ENCODE measurements at places on chromosomes 16 and 17.

DNA sequence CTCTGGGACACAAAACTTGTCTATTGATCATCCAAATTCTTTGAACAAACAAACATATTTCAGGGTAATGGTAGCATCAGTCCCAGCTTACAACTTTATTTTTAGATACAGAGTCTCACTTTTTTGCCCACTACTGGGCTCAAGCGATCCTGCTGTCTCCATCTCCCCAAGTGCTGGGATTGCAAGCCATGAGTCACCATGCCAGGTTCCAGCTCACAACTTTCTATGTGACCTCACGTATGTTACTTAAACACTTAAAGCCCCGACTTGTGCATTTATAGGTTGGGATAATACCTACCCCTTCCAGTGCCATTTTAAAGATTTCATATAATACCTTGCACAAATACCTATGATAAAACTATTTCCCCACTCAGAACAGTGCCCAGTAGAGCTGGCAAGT is 42.0 kb upstream of the KSR1 start:
- DNase-seq = no peak

GRCh38 chr16:15644267-15644961 is 1.5 kb upstream of the MARF1 start:
- no peak for DNase-seq

- no peak for DNase-seq
These were observed 6.2 kb downstream of the CRISPLD2 start for GRCh38 chr16:84825896-84826557.

DNA sequence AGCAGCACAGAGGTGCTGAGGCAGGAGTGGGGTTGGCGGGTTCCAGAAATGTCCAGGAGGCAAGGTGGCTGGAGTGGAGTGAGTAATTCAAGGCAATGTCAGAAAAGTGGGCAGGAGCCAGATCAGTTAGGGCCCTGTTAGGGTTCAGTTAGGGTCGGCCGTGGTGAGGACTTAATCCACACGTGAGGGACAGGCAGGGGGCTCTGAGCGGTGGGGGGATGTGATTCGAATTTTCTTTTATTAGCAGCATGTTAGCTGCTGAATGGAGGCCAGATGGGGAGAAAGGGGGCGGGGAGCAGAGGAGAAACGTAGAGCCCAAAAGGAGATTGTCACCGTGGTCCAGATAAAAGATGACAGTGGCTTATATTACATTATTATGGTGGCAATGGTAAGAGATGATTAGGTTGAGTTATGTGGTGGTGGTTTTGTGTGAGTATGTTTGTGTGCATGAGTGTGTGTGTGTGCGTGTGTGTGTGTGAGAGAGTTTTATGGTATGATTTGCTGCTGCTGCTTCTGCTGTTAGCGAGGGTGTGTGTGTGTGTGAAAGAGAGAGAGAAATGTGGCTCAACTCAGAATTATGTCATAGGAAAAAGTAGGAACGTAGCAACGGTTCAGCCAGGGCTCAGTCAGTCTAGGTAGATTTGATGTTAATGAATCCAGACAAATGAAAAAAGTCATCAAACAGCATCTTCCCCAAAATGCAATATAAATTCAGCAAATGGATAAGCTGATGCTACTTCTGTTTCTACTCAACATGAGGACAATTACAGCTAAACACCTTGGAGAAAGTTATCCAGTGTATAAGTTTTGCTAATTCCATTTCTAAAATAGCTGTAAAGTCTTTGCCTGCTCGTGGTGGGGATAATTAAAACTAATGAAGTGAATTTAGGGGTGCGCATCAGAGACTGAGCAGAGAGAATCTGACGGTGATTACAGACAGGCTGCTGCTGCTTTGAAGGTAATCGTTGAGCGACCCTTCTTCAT is 390.6 kb downstream of the HAPSTR1 start:
- DNase-seq = no peak

DNA sequence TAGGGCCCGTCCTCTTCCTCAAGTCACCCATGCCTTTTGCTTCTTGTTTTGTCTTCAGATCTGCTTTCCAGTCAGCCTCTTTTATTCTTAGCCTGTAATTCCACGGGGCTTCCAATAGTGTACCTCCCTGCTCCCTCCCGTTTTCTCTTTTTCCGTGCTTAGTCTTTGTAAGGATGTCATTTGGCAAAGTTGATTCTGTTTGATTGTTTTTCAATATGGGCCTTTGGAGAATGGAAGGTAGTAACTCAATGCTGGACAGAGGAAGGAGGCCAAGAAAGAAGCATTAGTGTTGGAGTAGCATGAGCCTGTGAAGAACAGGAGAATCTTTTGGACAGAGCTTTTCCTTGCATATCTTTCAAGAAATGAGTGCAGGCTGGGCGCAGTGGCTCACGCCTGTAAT is 6.5 kb downstream of the WWP2 start:
- DNase-seq = no peak

- no peak for DNase-seq
These were observed 193.8 kb upstream of the TOX3 start for GRCh38 chr16:52740766-52741165.

- no peak for DNase-seq
These were observed 38.5 kb downstream of the WWOX start for GRCh38 chr16:78137782-78138616.

DNA sequence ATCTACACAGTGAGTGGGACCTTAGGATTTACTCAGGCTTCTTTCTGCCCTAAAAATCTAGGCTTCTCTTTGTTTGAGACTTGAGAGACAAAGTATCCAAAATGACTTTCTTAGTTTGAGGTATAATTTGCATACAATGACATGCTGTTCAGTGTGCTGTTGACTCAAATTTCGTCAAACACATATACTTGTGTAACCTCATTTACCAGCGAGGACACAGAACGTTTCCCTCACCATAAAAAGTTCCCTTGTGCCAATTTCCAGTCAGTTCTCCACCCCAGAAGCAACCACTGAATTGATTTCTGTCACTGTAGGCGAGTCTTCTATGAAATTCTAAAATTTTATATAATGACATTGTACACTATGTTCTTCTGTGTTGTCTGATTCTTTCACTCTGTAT is 68.0 kb upstream of the MAF start:
- no peak for DNase-seq

Measured in stimulated activated CD8-positive, alpha-beta memory T cell treated with anti-CD3 and anti-CD28 coated beads, Interleukin-7, amount 100 ng/mL, for 4 hours (primary cell).